ENCODE measurements at places on chromosomes 4 and X.

- no peak for DNase-seq
Observed at GRCh38 chrX:16160729-16161128, 6.6 kb upstream of the MAGEB17 start.

- no peak for DNase-seq
Observed at GRCh38 chrX:19627533-19627932, 112.2 kb upstream of the MAP3K15 start.

- no peak for DNase-seq
Observed at GRCh38 chr4:183984566-183984965, 79.5 kb downstream of the STOX2 start.

DNA sequence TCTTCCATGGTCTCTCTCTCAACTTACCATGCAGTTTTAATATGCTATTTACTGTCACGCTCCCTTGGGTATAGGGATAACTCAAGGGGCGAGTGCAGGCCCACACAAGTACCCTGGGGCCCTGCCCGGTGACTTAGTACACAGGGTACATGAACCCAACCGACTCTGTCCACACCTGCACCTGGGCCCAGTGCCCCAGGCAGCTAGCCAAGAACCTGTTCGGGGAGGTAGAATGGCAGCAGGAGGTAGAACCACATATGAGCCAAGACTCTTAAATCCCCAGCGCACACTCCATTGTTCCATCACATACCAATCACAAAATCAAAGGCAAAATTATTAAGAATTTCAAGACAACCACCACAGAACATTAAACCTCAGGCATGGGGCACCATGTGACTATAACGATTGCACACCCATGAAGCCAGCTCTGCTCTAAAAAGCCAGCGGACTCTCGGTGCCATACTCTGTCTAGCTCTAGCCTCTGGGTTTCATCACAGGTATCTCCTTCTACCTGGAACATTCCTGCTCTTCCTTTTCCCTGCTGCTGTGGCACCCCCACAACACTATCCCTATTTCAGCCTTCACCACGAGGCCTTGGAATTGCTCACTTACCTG lies 14.6 kb downstream of the PHF8 start:
- DNase-seq = no peak

DNA sequence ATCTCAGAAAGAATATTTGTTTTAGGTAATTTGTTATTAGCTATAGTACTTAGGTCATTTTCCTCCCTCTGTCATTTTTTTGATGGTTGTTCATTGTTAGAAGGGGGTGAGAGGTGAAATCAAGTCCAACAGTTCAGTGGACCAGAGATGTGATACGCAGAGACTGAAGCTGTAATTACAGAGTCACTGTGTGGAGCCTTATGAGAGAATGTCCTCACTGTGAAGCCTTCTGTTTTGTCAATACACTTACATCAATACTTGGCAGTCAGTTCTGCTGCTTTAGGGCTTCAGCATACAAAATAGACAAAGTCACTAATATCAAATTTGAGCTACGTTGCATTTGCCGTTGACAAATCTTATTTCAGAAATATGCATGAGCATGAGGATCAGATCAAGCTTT lies 692.5 kb downstream of the C4orf33 start:
- no peak for DNase-seq

GRCh38 chr4:24032371-24032989 lies 142.6 kb upstream of the PPARGC1A start:
- DNase-seq = no peak

DNA sequence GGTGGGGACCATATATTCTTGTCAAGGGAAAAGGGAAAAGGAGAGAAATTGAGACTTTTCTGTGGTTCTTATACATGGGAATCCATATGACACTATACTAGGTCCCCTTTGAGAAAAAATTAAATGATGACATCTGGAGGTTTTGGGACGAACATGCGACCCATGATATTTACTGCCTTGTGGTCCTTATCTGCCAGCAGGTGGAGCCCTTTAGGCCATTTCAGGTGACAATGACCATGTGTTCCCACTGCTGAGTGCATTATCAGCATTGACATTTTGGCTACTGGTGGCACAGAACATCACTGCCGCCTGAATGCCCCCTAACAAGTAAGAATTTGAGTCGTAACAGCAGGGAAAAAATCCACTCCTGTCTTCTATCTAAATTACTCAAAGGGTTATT lies 843.4 kb downstream of the FSTL5 start:
- no peak for DNase-seq

DNA sequence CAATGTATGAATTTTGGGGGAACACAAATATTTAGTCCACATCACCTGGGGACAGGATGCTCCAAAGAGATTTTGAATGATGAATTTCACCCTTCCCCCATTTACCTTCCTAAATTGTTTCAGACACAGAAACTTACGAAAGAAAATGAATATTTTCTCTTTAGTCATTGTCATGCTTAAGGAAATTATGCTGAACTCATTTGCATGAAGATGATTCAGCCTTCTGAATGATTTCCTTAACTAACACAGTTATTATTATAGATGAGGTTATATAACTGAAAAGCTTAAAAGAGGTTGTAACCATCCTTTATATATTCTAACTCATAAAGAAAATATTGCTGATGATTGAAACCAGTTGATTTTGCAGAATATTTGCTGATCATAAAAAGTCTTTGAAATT lies 61.1 kb downstream of the KCNIP4 start:
- DNase-seq = no peak

DNA sequence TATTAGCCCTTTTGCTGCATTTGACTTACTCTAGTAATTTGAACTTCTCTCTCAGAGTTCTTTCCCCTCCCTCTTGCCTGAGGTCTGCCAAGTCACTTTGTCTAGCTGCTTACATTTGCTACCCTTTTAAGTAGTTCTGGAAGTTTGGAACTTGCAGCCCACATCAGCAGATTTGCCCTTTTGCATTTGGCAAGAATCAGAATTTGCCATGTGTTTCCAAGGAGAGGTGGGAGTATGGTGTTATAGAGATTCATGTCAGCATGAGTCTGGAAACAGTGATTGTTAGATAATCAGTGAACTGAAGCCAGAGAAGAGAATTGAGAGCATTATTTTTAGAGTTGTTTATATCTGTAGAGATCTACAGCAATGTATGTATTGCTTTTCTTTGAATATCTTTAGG lies 52.1 kb downstream of the KLHL34 start:
- DNase-seq = no peak

DNA sequence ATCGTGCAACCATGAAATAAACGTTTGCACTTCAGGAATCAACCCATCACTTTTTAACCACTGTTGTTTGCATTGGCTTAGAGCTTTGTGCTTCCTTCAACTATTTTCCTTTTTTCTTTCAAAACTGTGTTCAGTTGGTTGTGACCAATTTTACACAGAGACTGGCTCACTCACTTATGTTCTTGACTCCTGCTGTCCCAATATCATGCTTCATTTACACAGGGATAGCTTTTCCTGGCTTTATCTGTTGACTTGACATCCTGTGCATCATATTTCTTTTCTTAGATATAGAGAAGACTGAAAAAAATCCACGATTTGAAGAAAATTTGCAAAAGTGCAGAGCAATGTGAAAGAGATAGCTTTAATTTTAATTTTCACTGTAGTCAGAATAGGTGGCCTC lies 38.8 kb downstream of the REPS2 start:
- no peak for DNase-seq

DNA sequence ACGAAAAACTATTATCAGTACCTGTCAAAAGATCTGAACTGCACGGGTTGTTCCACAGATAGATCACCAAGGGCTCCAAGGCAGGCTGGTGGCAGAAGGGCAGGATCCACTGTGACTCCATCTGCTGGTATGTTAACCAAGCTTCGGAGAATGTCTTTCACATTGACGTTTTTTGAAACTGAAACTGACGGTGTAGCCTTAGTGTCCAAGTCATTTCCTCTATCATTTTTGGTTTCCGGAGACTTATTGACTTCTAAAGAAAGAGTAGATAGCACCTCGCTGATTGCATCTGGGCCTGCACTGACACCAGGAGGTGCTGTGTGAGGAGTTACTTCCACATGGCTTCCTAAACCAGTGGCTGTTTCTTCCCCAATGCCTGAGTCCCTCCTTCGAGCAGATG lies 186.9 kb downstream of the LRBA start:
- peak; percentile 7 for DNase-seq

DNA sequence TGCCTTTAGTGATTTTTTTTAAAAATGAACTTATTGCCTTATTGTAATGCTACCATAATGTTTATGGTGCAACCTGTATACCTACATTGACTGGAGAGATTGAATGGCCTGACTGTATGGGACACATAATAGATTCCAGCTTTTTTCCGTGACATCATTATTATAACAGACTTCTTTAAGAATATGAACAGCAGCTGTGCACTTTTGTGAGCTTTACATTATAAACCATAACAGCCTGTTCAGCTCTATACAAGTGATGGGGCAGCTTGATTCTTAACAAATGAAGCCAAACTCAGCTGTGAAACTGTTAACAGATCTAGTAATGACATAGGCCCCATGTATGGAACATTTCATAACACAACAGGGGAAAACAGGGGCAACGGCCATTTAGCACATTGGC lies 187.0 kb downstream of the BMPR1B start:
- DNase-seq = no peak

GRCh38 chr4:7335344-7336066 lies 99.2 kb downstream of the PSAPL1 start:
- DNase-seq = no peak

DNA sequence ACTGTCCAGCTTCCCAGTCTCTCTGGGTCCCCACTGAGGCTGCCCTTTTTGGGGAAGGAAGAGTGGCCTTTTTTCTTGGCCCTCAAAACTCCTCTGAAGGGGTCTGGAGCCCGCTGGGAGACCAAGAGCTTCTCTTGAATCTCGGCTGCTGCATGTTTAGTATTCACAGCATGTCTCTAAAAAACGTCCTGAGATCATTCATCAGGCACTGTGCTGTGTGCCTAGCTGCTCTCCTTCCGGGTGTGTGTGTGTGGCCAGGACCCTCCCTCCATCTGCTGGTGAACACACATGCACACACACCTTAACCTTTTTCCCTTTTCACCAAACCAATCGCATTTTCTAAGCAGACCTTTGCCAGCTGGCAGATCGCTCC lies 841 bp upstream of the FRMPD3 start:
- no peak for DNase-seq

- DNase-seq = no peak
Observed at GRCh38 chrX:73126240-73126639, 46.9 kb upstream of the PABPC1L2A start.

DNA sequence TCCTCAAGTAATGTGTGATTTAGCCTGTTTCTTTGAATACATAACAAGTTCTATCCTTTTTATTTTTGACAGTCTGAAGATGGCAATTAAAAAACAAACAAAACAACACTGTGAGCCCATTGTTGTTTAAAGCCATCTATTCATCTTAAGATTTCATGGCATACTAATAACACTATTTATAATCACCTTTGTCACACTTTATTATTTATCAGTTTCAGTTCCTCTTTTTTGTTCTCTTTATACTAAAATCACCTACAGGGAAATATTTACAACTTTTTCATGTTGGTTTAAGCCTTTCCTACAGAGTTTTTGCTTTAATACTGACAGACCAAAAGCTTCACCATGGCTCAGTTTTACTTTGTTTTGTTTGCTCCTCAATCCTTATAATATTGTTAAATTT lies 247.4 kb upstream of the CTSO start:
- no peak for DNase-seq

DNA sequence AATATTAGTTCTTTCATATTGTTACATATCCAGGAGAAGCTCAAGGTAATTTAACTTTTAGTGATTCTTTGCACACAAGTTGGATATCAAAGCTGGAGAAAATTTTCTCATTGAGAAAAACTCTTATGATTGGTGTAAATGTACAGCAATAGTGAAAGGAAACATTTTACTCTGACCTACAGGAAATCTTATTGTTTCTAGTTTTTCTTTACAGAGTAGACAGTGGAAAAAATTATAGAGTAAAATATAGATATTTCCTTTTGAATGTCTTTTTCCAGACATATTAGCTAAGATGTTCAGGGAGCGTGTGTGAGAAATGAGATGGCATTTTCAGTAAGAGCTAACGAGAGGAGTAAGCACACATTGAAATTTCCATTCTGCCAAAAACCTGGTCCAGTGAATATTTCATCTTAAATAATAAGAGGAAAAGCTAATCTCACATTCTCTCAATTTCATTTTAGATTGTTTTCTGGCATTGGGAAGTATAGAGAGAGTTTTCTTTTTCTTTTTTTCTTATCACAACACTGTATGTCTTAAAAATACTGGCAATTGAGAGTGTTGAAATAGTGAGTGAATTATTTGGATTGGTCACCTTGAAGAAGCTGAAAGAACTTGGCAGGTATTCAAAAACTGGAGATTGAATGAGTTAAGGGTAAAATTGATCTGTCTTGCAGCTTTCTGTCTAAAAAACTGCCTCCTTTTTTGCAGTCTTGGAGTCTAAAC lies 15.6 kb upstream of the ATP8A1 start:
- no peak for DNase-seq

GRCh38 chr4:159505266-159505975 lies 402.5 kb downstream of the RAPGEF2 start:
- no peak for DNase-seq

DNA sequence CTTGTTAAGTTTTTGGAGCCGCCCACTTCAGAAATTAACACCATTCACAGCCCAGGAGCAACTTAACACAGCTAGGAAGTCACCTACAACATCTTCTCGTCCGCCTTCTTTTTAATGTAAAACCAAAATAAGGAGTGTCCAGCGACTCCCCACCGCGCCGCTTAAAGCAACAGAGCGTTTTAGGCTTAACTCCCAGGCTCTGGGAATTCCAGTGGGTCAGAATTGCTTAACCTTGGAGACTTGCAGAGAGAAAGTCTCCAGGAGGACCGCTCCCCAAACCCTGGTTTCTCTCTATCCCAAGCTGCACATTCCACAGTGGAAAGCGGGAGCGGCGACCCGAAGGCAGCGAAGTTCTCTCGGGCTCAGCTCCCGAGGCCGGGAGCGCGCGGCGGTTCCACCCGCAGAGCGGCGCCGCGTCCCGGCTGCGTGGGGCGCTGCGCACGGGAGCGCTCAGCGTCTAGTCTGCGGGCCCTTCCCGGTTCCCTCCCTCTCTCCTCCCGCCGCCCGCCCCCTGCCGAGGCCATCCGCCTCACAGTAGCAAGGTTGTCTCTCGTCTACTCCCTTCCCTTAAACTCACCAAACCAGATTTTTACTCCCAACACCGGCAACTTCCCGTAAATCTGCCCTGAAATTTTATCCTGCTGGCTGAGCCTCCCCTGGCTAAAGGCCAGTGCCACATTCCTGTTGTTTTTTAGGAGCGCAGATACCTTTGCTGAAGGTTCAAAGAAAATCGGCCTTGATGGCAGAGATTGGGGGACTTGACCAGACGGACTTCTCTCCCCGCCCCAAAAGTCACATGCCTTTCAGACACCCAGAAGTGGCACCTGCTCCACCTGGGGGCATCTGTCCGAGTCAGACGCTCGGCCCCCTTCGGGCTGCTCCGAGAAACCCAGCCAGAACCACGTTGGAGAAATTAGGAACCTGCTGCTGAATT lies at the start of gene RBM47:
Gene RBM47, minus strand, starts transcription at position 464 of the 934 bp plus-strand sequence. CDS start 190,971 bp downstream, outside the sequence.
- no peak for DNase-seq

GRCh38 chr4:100106982-100107381 lies 83.3 kb downstream of the DDIT4L start:
- no peak for DNase-seq

GRCh38 chr4:24529555-24529954 lies 54.8 kb downstream of the DHX15 start:
- no peak for DNase-seq
